ENCODE measurements at places on chromosomes 1 and 21. TPM values are rescaled to one million over a fixed set of nuclear protein-coding genes. Genes with fewer than 3 reads are reported as not detected.

The FMO1 gene
- not detected for polyA plus RNA-seq

The KCNK1 gene
- 10.1 TPM for polyA plus RNA-seq

The FCAMR gene
- polyA plus RNA-seq, result not detected

The TMEM240 gene
- 8.1 TPM for polyA plus RNA-seq

The ADORA1 gene
- polyA plus RNA-seq, result 4.8 TPM

The MINDY1 gene
- polyA plus RNA-seq, result 6.0 TPM
